ENCODE measurements at places on chromosomes 6 and 20. TPM values are rescaled to one million over a fixed set of nuclear protein-coding genes. Genes with fewer than 3 reads are reported as not detected.

Gene NKAIN2
- polyA plus RNA-seq, result 0.38 TPM

Gene ARFGEF3
- polyA plus RNA-seq, result 3.5 TPM

Gene GJA10
- polyA plus RNA-seq, result not detected

Gene SLC25A27
- 4.9 TPM for polyA plus RNA-seq

Gene TGM3
- 0.23 TPM for polyA plus RNA-seq

Gene DDR1
- 110 TPM for polyA plus RNA-seq

Gene RUNX2
- 0.92 TPM for polyA plus RNA-seq

Gene ELOVL4
- not detected for polyA plus RNA-seq
